ENCODE measurements at places on chromosomes 3 and 15.

- DNase-seq = no peak
Observed at GRCh38 chr15:36284911-36285310, 294.5 kb upstream of the CDIN1 start.

- DNase-seq = no peak
Observed at GRCh38 chr15:69015591-69015990, 1.1 kb downstream of the NOX5 start.

DNA sequence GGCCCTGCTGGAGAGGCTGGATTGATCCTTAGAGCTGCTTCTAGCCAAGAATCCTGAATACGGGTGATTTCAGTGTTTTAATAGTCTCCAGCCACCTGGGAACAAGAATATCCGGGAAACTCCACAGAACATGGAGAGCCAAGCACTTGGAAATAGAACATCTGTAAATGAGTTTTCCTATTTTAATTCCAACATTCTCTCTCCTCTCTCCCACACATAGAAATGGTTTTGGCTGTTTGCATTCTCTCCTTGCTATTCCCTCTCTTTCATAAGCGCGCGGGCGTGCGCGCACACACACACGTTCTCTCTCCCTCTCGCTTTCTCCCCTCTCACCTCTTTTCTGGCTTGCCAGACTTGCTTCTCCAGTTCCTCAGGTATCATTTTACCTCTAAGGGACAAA is 50.6 kb downstream of the GADL1 start:
- DNase-seq = no peak

GRCh38 chr3:171384101-171384891 is 75.9 kb downstream of the TNIK start:
- peak; percentile 28 for DNase-seq

DNA sequence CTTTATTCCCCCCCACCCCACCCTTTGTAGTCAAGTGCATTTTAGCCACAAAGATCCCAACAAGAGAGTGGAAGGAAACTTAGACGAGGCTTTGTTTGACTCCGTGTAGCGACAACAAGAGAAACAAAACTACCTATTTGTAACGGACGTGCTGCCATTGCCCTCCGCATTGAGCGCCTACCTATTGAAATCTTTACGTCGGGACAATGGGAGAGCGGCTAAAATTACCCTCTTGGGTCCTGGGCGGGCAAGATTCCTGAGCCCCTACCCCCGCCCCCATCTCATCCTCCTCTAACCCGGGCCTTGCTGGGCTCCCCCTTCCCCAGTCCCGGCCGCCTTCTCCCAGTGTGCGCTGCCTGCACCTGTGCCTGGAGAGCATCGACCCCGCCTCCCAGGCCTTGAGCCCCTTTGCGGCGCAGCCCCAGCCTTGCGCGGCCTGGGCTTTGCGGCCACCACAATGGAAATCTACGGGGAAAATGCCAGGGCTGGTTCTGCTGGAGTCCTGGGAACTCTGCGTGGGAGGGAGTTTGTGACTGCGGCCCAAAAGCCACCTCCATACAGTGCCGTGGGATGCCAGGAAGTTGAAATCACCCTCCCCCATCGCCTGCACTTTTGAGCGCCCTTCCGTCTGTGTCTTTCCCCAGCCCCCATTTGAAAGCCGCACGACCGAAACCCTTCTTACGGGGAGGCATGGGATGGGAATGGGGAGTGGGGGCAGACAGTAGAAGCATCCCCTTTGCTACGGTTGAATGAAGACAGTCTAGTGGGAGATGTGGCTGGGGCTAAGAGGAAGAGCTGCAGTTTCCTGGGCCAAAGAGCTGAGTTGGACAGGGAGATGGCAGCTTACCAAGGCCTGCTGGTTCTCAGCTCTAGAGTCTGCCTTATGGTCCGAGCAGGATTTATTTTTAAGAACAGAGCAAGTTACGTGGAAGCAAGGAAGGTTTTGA is 1.1 kb upstream of the SOX2 start:
- no peak for DNase-seq

GRCh38 chr3:56773986-56774385 is 27.8 kb downstream of the ARHGEF3 start:
- DNase-seq = no peak

DNA sequence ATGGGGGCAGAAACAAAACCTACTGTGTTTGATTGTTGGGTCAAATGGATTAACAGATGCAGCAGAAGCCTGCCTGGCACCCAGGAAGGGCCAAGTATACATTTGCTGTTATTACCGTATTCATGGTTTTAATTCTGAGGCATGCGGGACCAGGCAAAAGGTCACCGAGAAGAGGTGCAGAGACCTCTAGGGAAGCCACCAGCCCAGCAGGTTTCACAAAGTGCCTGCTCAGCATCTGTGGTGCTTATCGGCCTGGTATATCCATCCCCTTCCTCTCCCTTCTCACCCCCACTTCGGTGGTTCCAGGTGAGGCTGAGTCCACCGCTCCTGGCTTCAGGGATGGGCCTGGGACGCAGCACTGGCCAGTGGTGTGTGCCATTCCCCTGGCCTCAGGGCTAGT is 13.1 kb downstream of the TPRA1 start:
- DNase-seq = no peak

All from large intestine (tissue), 12 donors.